Progenitor cell of endocrine pancreas (in vitro differentiated cells): ENCODE measurements at places on chromosomes 4 and X. TPM values are rescaled to one million over a fixed set of nuclear protein-coding genes. Genes with fewer than 3 reads are reported as not detected.

DNA sequence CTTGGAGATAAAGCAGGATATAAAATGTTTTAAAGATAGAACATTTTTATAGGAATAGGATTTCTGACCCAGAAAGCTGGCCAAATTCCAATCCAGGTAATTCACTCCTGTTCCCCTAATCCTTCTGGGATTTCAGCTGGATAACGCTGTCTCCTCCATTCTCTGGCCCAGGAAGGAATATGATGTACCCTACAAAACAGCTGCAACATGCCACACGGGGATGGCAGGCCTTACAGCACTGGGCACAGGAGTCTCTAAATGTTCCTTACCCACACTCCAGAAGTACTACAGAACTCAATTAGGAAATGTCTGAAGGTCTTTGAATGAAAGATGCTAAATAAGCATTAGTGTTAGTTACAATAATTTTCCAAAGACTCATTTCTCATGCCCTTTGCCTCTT, 15.8 kb downstream of the CAMK2D start:
- H3K4me3 ChIP-seq = no peak overlapping the region
- DNase-seq = no peak
- H3K27ac ChIP-seq = no peak overlapping the region
- H3K36me3 ChIP-seq = peaks cover 16% of the 10 kb centered on the region
- H3K27me3 ChIP-seq = no peaks in the 10 kb centered on the region

- no peak overlapping the region for H3K27ac ChIP-seq
- no peak overlapping the region for H3K4me3 ChIP-seq
- H3K27me3 ChIP-seq = no peaks in the 10 kb centered on the region
- H3K4me1 ChIP-seq = no peaks in the 10 kb centered on the region
- peaks cover 2% of the 10 kb centered on the region for H3K36me3 ChIP-seq
- no peak for DNase-seq
Measured at GRCh38 chrX:45329217-45329616, 128.5 kb upstream of the DIPK2B start.

GRCh38 chr4:32488690-32489089, 1768.5 kb downstream of the PCDH7 start:
- DNase-seq = no peak
- no peaks in the 10 kb centered on the region for H3K36me3 ChIP-seq
- H3K27me3 ChIP-seq = no peaks in the 10 kb centered on the region
- no peak overlapping the region for H3K4me3 ChIP-seq
- no peak overlapping the region for H3K27ac ChIP-seq

DNA sequence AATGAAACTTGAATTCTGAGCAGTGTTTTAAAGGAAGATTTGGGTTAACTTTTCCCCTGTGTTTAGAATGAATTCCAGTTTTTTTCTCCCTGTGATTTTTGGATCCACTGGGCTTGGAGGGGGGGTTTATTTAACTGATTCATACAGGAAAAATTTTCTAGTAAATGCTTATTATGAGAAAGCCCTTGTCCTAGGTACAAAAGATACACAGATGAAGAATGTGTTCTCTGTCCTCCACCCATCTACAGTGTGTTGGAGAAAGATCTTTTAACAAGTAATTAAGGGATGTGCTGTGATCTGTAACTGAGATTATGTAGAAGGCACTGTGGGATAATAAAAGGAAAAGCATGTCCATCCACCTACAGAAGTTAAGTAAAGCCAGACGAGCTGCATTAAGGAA, 103.9 kb downstream of the STIM2 start:
- no peak overlapping the region for H3K27ac ChIP-seq
- H3K36me3 ChIP-seq = peaks cover under 1% of the 10 kb centered on the region
- peaks cover 33% of the 10 kb centered on the region for H3K4me1 ChIP-seq

DNA sequence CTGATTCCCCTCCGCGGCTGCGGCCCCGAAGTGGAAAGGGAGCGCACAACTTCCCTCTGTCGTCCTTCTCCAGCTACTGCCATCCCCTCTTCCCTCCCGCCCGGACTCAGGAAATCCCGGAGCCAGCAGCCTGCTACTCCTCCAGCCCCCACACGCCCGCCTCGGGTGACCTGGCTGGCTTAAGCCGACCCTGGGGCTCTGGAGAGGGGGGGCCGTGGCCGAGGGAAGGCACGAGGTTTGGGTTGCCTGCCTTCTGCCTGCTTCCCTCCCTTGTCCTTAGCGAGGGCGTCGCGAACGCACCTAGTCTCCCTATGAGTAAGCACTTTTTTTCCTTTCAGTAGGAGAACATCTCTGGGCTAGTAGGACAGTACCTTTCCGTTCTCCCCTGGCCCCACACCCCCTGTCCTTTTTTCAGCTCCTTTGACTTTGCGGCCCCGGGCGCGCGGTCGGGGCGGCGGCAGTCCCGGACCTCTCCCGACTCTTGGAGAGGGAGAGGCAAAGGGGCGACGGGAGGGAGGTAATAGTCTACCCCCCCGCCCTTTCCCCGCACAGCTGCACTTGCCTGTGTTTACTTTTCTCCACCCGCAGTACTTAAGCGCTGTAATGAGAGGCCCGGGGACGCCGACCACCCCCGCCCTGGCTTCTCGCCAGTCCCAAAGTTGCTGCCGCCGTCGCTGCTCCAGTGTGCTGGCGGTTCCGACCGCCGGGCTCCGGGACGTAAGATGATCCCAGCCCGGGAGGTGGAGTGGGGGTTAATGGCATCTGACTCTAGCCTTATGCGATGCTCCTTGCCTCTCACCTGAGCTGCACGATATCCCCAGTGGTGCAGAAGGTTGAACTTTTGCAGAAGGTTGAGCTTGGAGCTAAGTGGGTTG, 868 bp downstream of the PLS3 start:
- peak; percentile 54 for DNase-seq
- peak overlapping the region; percentile 99 for H3K27ac ChIP-seq
- H3K27me3 ChIP-seq = no peaks in the 10 kb centered on the region
- H3K4me1 ChIP-seq = peaks cover 29% of the 10 kb centered on the region
- H3K4me3 ChIP-seq = peak overlapping the region; percentile 97

DNA sequence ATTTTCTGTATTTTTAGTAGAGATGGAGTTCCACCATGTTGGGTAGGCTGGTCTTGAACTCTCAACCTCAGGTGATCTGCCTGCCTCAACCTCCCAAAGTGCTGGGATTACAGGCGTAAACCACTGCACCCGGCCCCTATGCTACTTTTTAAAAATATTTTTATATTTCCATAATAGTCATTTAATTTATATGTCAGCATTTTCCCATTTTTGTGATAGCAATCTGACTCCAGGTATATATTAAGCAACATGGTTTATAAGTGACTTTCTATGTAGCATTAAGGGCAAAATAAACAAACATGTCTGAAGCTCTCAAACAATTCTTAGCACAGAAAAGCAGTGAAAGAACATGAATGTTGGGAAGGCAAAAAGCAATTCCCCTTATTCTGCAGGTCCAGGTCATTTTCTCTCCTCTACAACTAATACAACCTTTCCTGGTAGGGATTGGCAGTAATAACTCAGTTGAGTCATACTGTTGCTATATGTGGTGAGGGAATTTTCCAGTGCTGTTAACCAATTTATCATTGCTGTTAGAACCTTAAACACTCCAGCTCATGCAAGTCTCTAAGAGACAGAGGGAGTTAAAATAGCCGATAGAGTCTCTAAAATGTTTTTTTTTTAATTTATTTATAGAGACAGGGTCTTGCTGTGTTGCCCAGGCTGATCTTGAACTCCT, 24.0 kb downstream of the SMIM14 start:
- H3K4me3 ChIP-seq = no peak overlapping the region
- H3K27ac ChIP-seq = no peak overlapping the region
- H3K27me3 ChIP-seq = no peaks in the 10 kb centered on the region
- H3K36me3 ChIP-seq = peaks cover 8% of the 10 kb centered on the region
- H3K4me1 ChIP-seq = peaks cover 28% of the 10 kb centered on the region

DNA sequence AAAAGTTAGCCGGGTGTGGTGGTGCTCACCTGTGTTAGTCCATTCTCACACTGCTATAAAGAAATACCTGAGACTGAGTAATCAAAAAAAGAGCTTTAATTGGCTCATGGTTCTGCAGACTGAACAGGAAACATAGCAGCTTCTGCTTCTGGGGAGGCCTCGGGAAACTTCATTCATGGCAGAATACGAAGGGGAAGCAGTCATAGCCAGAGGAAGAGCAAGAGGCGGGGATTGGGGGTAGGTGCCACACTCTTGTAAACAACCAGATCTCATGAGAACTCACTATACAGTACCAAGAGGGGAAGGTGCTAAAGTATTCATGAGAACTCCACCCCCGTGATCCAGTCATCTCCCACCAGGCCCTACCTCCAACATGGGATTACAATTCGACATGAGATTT, 64.1 kb downstream of the BEND4 start:
- no peak overlapping the region for H3K4me3 ChIP-seq
- no peak overlapping the region for H3K27ac ChIP-seq
- peaks cover 12% of the 10 kb centered on the region for H3K36me3 ChIP-seq
- H3K27me3 ChIP-seq = no peaks in the 10 kb centered on the region
- H3K4me1 ChIP-seq = no peaks in the 10 kb centered on the region

GRCh38 chr4:55876387-55876786, 22.9 kb downstream of the EXOC1 start:
- H3K4me3 ChIP-seq = no peak overlapping the region
- DNase-seq = no peak
- H3K4me1 ChIP-seq = no peaks in the 10 kb centered on the region
- H3K36me3 ChIP-seq = peaks cover 24% of the 10 kb centered on the region
- H3K27me3 ChIP-seq = no peaks in the 10 kb centered on the region

DNA sequence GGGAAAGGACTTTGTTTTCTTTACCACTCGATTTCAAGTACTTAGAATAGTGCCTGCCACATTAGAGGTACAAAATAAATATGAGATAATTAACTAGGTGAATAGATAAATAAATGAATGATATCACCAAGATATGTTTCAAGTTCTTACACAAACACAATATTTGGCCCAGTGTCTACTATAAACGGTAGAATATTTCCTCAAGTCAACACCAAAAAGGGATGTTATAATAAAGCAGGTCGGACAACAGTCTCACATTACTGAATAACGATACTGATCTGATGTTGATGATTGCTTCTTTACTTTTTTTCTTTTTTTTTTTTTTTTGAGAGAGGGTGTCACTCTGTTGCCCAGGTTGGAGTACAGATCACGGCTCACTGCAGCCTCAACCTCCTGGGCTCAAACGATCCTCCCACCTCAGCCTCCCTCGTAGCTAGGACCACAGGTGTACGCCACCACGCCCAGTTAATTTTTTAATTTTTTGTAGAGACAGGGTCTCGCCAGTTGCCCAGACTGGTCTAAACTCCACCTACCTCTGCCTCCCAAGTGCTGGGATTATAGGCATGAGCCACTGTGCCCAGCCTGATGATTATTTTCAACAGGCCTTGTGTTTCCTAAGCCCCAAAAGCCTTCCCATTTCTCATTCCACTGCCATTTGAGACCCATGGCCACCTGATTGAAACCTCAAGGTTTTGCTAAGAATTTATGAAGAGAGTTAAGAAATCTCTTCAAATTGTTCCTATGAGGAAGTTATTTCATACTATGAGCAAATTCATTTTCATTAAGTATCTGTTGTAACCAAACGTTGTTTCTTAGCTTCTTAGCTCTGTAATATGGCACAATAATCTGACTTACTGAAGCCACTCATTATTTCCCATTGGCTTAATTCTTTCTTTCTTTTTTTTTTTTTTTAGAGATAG, 2.3 kb downstream of the MANBA start:
- DNase-seq = no peak
- peaks cover 23% of the 10 kb centered on the region for H3K4me1 ChIP-seq
- H3K4me3 ChIP-seq = no peak overlapping the region
- peak overlapping the region; percentile 41 for H3K27ac ChIP-seq
- peaks cover 5% of the 10 kb centered on the region for H3K27me3 ChIP-seq

DNA sequence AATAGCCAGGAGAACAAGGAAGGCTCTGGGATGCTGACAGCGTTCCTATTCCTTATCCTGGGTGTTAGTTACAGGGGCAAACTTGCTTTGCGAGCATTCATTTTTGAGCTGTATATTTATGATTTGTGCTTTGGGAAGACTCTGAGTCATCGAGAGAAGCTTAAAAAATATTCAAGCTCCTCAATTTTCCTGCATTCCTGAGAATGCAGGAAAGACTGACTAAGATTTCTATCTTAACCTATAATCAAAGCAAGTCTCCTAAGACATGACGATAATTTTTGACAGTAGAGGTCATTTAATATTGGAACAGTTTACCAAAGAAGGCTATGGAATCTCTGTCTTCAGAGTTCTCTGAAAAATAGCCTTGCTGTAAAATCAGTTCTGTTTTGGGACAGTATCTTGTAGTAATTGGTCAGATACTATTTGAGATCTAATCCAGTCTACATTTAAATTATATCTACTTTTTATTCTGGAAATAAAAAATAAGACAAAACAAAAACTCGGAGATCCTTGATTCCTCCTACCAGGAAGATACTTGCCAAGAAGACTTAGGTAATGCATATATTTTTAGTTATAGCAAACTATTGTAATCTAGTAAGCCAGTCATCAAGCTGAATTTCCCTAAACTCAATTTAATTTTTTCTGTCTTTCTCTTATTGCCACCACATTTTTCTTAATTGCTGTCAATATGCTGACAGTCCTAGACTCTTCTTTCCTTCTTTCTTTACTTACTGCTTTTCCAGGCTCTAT, 31.7 kb downstream of the BBS12 start:
- no peaks in the 10 kb centered on the region for H3K36me3 ChIP-seq
- no peak for DNase-seq
- H3K27me3 ChIP-seq = no peaks in the 10 kb centered on the region
- no peaks in the 10 kb centered on the region for H3K4me1 ChIP-seq
- H3K27ac ChIP-seq = no peak overlapping the region

GRCh38 chr4:159506801-159507517, 404.1 kb downstream of the RAPGEF2 start:
- H3K4me3 ChIP-seq = no peak overlapping the region
- no peaks in the 10 kb centered on the region for H3K36me3 ChIP-seq
- DNase-seq = no peak
- H3K4me1 ChIP-seq = peaks cover 16% of the 10 kb centered on the region
- no peak overlapping the region for H3K27ac ChIP-seq

GRCh38 chrX:129125122-129125914, 398.0 kb downstream of the SMARCA1 start:
- H3K27me3 ChIP-seq = no peaks in the 10 kb centered on the region
- no peak for DNase-seq
- no peak overlapping the region for H3K4me3 ChIP-seq
- H3K27ac ChIP-seq = no peak overlapping the region

- no peak for DNase-seq
- peaks cover 55% of the 10 kb centered on the region for H3K27me3 ChIP-seq
- H3K27ac ChIP-seq = no peak overlapping the region
- H3K4me3 ChIP-seq = no peak overlapping the region
- no peaks in the 10 kb centered on the region for H3K36me3 ChIP-seq
- peaks cover 5% of the 10 kb centered on the region for H3K4me1 ChIP-seq
Measured at GRCh38 chrX:107678957-107679740, 50.8 kb downstream of the PRPS1 start.

DNA sequence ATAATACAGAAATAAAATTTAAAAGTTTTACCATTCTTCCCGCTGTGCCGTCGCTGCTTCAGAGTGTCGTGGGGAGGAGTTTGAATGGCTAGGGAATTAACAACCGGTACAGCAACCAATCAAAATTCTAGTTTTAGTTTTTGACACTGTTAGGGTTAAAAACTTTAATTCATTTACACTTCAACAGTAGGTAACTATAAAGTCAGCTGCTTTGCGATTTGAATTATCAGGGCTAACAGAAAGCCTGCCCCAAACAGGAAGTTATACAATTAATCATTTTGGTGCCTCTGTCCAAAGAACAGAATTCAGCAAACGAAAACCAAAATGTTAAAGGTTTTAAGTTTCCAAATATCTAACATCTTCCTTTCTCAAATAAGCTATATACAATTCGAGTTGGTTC, 2.3 kb downstream of the HNRNPD start:
- peak overlapping the region; percentile 100 for H3K27ac ChIP-seq
- H3K27me3 ChIP-seq = no peaks in the 10 kb centered on the region
- peaks cover 16% of the 10 kb centered on the region for H3K36me3 ChIP-seq
- peaks cover 40% of the 10 kb centered on the region for H3K4me1 ChIP-seq

The ATP6AP2 gene
- 79.8 and 82.5 TPM in 2 replicates for total RNA-seq

The PNMA3 gene
- 31.1 and 32.8 TPM in 2 replicates for total RNA-seq

The GSX2 gene
- total RNA-seq = not detected in 2 replicates

The GLUD2 gene
- total RNA-seq = 11.3 and 12.0 TPM in 2 replicates
